ENCODE measurements at places on chromosomes 4 and X.

- DNase-seq, result no peak
These were observed 7.7 kb upstream of the PGAM4 start for GRCh38 chrX:77977095-77977494.

DNA sequence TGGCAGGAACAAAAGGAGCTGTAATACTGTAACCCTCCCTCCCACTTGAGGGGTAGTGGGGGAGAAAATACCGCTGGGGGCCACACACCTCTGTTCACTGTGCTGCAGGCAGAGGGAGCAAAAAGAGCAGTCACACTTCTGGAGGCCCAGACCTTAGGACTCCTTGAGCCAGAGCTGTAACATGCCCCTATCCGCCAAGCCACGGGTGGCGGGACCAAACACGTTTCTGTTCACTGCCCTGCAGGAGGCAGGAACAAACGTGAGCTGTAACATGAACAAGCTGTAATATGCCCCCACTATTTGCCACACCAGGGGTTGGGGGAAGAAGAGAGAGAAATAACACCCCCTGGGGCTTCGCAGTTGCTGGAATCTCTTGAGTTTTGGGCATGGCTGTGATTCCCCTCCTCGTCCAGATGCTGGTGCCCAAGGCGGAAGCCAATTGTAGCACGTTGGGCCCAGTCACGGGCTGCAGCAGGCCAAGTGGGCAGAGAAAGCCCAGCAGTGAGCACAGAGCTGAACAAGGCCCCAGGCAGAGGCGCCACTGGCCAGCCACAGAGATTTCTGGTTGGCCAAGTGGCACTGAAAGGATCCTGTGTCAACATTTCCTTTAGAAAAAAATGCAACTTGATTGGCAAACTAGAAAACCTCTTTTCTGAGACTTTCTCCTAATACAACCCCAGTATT lies 509.7 kb downstream of the INPP4B start:
- no peak for DNase-seq

DNA sequence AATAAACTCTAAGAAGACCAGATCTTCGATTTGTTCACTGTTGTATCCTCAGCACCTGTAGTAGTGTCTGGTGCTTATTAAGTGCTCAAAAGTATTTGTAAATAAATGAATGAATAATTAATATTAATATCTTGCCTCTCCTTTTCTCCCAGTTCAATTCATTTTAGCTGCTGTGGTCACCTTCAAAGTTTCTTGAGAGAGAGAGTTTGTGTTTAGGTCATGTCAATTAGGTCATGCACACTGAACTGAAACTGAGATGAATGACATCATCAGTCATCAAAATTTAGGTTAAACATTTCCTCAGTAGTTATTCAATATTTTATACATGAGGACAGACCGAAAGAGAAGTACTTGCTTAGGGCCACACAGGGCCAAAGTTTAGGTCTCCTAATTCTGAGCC lies 73.5 kb downstream of the ANXA3 start:
- DNase-seq, result no peak

DNA sequence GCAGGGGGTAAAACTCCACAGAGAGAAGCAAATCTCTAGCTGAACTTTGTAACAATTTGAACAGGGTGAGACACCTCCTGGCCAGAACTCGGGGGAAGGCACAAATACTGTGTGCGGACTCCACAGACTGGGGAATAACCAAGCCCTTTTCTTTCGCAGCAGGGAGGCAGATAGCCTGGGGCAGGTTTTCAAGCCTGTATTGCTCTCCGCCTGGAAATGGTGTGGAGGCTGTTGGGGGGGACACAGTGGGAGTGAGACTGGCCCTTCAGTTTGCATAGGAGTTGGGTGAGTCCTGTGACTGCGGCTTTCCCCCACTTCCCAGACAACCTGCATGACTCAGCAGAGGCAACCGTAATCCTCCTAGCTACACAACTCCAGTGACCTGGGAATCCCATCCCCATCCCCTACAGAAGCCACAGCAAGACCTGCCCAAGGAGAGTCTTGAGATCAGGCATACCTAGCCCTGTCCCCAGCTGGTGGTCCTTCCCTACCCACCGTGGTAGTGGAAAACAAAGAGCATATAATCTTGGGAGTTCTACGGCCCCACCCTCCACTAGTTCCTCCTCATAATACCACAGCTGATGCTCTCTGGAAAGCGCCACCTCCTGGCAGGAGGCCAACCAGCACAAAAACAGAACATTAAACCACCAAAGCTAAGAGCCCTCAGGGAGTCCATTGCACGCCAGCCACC lies 12.9 kb upstream of the SMPX start:
- no peak for DNase-seq

- no peak for DNase-seq
These were observed 27.2 kb downstream of the BST1 start for GRCh38 chr4:15729910-15730533.

DNA sequence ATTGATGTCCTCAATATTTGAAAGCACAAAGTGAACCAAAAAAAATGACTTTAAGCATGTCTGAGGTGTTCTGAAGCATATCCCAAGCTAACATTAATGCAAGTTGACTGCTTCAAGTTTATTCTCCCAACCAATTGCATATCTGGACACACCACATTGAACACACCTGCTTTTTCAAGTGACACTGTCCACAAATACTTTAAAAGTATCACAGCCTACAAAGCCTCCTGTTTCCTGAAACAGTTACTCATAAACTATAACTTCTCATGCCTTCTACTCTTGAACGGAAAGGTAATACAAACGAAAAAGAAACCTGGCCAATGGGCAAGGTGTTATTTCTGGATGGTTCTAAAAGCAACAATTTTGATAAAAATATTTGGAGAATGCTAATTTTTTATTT lies 1.1 kb downstream of the CDKL2 start:
- DNase-seq, result no peak

- DNase-seq, result no peak
These were observed 342.9 kb downstream of the MAGEB5 start for GRCh38 chrX:26558719-26559386.

DNA sequence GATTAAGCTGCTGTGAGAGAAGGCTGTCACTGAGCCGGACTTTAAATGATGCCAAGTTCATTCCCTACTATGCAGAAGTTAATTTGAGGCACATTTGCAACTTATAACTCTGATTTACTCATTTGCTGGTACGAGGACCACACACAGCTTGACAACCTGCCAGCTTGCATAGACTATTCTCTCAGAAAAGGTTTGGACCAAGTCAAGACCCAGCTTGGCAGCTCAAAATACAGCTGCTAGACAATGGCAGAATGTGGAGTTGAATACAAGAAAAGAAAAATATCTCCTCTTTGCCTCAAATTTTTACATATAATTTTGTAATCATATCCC lies 338.9 kb downstream of the DHX15 start:
- DNase-seq, result no peak

DNA sequence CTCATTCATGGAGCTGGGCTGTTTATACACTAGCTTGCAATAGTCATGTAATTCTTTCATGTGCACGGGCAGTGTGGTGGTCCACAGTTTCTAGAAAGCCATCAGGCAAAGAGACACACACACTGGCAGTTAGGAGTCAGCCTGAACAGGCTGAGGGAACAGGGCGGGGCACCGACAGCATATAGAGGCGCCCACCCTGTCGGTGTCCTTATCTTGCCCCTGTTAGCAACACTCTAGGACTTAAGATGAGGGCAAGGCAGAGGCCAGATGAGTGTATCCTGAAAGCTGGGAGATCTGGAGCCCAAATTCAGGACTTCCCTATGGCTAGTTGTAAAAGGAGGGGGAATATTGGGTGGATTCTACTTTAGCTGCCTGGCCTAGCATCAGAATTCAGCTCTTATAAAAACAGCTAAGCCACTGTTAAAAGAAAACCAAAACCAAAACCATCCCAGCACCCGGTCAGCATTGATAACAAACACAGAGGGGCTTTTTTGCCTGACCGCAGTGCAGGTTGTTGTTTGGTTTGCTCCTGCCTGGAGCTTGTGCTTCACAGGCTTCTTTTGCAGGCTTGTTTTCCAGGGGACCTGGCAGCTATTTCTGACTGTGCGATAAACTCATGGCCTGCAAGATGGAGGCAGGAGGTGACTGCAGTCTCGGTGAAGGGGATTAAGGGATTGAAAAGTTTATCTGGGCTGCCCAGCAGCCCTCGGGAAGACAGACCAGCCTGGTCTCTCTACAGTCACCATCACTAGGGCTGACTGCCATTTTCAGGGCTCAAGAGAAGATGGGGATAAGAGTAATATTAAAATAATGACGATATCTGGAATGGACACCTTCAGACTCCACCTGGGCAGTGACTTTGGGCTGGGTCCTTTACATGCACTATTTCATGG lies 638.9 kb downstream of the MID1IP1 start:
- DNase-seq, result no peak

DNA sequence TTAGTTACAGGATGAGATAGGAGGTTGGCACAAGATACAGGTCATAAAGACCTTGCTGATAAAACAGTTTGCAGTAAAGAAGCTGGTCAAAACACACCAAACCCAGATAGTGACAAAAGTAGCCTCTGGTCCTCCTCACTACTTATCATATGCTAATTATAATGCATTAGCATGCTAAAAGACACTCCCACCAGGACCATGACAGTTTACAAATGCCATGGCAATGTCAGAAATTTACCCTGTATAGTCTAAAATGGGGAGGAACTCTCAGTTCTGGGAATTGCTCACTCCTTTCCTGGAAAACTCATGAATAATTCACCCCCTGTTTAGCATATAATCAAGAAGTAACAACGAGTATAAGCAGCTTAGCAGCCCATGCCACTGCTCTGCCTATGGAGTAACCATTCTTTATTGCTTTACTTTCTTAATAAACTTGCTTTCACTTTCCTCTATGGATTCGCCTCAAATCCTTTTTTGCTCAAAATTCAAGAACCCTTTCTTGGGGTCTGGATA lies 1254.4 kb downstream of the PCDH7 start:
- no peak for DNase-seq

DNA sequence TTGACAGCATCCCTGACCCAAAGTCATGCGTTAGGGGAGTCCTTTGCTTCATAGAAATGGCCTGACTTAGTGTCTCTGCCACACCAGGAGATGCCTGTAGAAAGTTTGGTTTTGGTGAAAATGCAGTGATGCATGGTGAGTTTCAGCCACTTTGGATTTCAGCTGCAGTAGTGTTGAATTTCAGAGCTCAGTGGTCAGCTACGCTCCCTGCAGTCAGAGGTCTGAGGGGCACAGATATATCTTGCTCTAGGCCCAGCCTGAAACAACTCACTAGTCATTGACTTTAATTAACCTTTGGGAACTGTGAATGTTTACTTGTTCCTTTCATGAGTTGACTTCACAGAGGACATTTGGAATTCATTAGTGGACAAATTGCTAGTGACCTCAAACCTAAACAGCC lies 17.5 kb downstream of the RBMX2 start:
- no peak for DNase-seq

DNA sequence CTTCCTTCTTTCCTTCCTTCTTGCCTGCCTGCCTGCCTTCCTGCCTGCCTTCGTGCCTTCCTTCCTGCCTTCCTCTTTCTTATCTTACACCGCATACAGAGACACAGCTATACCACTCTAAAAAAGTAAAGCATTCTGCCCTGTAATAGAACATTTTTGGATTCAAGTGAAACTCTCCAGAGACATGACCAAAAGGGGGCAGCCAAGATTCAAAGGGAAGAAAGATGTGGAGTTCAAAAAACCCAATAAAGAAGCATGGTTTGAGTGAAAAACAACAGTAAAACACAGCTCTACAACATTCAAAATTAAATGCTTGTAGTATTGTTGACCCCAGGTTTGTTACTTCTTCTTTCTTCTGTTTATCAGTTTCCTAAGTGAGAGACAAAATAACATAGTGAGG lies 914.9 kb upstream of the PCDH7 start:
- DNase-seq, result no peak

- no peak for DNase-seq
These were observed 521.9 kb upstream of the BOD1L1 start for GRCh38 chr4:14149176-14150053.

GRCh38 chrX:118360429-118361125 lies 14.7 kb downstream of the WDR44 start:
- no peak for DNase-seq

- DNase-seq, result no peak
These were observed 56.6 kb downstream of the LINC00632 start for GRCh38 chrX:140766024-140766611.

- no peak for DNase-seq
These were observed 914.5 kb downstream of the NLGN4X start for GRCh38 chrX:5314148-5314547.

- no peak for DNase-seq
These were observed 65.6 kb downstream of the USO1 start for GRCh38 chr4:75790024-75790423.

- no peak for DNase-seq
These were observed 76.8 kb upstream of the RBMXL3 start for GRCh38 chrX:115112411-115112810.

DNA sequence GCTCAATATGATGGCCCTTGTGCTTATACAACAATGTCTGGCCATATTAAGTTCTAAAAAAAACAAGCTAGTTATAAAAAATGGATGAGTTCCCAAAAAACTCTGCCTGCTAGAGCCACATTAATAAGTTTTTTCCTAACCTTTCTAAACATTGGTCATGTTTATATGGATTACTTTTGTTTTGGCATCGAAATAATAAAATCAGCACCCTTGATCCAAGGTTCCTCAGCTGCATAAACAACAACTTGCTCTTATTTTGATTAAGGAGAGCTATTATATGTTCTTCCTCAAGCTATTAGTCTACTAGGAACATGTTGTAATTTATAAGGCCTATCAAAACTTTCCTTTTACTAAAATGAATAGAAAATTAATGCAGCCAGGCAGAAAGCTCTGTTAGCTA lies 48.4 kb downstream of the UNC5C start:
- no peak for DNase-seq

- no peak for DNase-seq
These were observed 139.6 kb downstream of the AASDH start for GRCh38 chr4:56247646-56248045.

- no peak for DNase-seq
These were observed 84.3 kb downstream of the FHDC1 start for GRCh38 chr4:153020457-153020856.

DNA sequence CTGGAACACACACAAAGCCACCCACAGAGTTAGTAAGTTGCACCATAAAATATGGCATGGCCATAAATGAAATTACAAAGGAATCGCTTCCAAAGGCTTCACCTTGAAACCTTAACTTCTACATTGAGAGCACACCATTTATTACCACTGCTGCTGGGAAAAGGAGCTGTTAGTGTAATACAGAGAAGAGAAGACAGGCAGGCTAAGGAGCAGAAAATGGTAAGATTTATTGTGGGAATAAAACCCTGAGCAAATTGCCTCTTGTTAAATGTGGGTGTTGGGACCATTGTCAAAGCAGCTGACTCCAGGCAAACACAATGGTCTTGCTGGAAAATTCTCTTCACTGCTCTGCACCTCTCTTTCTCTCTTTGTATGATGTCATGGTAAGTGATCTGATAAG lies 79.2 kb upstream of the NHS start:
- no peak for DNase-seq

DNA sequence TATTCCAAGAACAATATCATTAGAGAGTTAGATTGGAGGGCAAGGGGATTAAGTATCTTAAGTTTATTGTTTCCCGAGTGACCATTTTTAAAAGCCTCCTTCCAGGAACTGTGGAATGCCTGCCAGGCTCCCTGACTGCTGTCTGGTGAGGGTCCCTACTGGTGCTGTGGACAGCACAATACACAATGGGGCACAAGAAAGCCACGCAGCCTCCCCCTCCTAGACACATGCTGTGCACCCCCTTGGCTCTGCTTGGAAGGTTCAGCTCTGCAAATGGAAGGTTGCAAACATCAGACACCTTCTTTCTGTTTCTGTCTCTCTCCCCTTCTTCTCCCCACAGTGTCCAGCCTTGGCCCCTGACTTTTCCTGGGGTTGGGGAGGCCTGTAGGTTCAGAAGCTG lies 153.2 kb downstream of the SHROOM3 start:
- no peak for DNase-seq
